HFF-Myc (cell line): ENCODE measurements at places on chromosomes 12 and 14.

DNA sequence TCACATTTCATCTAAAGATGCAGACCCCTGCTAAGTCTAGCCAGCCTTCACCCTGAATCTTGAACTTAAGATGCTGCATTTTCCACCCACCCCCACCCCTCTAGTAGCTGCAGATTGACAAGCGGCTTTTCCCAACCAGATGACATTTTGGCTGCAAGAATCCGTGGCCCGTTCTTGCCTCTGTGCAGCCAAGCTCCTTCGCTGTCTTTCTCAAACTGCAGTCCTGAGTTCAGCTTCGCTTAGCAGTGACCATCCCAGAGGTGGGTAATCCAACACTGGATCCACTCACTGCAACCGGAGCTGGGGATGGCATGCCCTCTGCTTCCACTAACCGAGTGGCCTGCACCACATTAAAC, 765 bp upstream of the NFYB start:
- no peak for DNase-seq

GRCh38 chr12:108800591-108800990, 56.8 kb downstream of the SSH1 start:
- no peak for DNase-seq

- no peak for DNase-seq
These were observed 136.2 kb upstream of the RASSF8 start for GRCh38 chr12:25822281-25822680.

- DNase-seq, result no peak
These were observed 239.1 kb downstream of the EGLN3 start for GRCh38 chr14:33711811-33712216.

DNA sequence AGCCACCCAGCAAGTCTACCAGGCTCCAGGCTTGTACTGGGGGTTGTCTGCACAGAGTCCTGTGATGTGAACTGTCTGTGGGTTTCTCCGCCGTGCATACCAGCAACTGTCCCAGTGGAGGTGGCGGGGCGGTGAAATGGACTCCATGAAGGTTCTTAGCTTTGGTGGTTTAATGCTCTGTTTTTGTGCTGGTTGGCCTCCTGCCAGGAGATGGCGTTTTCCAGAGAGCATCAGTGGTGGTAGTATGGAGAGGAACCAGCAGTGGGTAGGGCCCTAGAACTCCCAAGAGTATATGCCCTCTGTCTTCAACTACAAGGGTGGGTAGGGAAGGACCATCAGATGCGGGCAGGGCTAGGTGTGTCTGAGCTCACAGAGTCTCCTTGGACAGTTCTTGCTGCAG, 303.8 kb downstream of the TMEM121 start:
- no peak for DNase-seq

- no peak for DNase-seq
These were observed 2.4 kb downstream of the DHH start for GRCh38 chr12:49092086-49092815.

GRCh38 chr14:31207287-31207754, 272 bp downstream of the HECTD1 start:
- no peak for DNase-seq

GRCh38 chr12:48482930-48483329, 632 bp downstream of the C12orf54 start:
- DNase-seq, result no peak

DNA sequence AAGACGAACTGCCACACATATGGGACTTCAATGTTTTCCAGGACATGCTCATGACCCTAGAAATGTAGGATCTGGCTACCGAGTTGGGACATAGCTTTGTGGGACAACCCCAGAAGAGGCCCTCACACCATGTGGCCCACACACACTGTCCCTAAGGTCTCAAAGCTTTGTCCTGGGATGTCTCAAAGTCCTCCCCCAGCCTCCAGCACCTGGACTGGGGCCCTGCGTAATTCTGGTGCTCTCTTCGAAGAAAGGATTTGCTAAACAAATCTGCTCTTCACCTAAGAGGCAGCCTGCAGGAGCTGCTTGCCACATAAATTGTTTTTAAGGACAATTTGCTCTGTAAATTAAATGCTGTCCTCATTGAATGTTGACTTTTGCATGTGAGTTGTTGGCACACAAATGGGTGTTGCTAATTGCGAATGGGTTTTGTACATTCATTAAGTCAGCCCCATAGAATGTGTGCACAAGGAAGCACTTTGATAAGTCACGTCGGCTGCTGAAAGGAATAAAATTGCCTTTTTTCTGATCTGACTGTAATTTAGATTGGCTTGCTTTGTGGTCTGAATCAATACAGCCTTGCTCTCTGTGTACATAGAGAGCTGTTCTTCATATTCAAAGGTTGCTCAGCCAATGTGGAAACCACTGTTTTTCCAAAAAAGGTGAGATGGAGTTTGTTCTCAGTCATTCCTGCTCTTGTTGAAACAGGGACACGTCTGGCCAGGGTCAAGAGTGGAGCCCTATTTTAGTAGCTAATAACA, 161.6 kb upstream of the PWP1 start:
- DNase-seq, result no peak

GRCh38 chr14:61146899-61147298, 134.2 kb downstream of the TMEM30B start:
- DNase-seq, result no peak

DNA sequence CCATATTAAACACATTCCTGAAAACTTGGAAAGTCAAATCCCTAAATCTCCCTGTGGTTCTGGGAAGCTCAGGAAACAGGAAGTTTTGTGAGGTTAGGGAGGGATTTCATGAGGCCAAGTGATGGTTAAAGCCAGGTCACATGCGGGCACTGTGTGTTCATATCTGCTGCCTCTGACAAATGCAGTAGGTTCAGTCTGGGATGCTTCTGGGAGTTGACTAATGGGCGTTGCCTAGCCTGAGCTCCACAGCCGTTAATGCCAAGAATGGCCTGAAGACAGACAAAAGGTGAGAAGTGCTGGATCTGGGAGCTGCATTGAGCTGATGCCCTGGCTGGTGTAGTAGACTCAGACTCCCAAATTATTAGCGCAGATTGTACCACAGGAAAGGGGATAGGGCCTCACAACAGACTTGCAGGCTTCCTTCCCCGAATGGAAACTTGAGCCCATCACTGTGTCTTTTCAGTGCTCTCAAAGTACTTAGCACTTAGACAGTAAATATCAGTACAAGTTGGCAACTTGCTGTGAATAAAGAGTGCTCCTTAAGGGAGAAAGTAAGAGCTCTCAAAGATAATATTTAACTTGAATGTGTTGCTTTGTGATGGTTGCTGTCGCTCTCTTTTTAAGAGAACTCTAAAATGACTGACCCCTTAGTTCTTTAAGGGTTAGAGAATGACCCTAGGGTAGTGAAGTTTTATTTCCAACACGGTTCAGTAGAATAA, 17.3 kb downstream of the GSG1 start:
- no peak for DNase-seq

- DNase-seq, result no peak
These were observed 26.3 kb downstream of the HECTD1 start for GRCh38 chr14:31181271-31181670.

DNA sequence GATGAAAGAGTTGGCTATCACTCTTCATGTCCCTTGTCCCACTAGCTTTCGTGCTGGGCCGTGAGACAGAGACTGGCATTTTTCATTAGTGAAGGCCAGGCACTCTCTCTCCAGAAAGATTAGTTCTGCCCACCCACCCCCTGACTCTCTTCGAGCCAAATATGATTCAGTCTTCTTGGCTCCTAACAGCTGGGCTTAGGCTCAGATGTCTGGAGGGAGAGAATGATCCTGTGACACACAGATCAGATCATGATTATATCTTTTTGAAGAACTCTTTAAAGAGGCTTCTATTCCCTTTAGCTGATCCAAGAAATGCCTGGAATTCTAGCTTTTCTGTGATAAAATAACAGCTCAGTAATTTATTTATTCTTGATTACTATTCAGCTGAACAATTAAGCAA, 5.2 kb upstream of the GNG2 start:
- DNase-seq, result no peak

- DNase-seq, result no peak
These were observed 730.0 kb upstream of the TMEM132C start for GRCh38 chr12:127536833-127537428.

GRCh38 chr12:95545731-95546490, 5.4 kb downstream of the USP44 start:
- DNase-seq, result no peak

DNA sequence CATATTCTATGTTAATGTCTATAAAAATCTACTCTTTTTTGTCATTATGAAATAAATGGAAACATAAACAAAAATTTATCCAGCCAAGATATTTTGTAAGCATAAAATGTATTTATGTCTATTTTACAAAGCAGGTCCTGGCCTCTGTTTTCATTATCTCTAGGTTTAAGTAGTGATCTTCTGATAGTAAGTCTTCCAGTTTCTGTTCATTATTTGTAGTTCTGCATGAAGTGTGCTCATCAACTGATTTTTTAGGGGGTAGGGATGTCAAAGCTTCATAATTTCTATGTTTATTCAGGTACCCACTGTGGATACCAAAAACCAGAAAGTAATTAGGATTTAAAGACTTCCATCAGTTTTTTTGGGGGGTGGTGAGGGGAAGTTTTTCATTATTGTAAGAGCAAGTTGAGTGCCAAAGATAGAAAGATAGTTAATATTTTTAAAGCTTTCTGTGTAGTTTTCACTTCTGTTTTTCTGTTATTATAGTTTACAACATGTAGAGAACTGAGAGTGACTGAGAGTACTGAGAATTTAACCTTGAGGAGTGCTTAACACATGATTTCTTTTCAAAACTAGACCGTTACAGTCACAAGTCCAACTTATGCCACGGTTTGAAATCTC, 30.6 kb upstream of the LMO3 start:
- no peak for DNase-seq

GRCh38 chr12:12017798-12018197, 52.9 kb upstream of the BCL2L14 start:
- DNase-seq, result no peak

GRCh38 chr14:55438066-55438683, 2.2 kb downstream of the TBPL2 start:
- no peak for DNase-seq

GRCh38 chr14:101031721-101032120, 128.2 kb upstream of the RTL1 start:
- DNase-seq, result no peak

DNA sequence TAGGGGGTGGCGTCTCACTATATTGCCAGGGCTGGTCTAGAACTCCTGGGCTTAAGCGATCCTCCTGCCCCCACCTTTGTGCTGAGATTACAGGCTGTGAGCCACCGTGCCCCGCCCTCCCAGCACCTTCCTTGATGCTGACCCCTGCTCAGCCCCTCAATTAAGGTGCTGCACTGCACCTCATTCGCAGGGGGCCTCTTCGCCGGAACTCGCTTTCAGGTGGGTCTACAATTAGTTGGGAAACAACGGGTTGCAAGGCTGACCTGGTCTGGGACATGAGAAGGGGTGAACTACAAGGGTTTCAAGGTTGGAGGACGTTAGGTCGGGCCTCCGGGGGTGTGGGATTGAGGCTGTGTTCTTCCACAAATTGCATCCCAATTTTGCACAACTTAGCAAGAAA, 1.2 kb upstream of the NOP2 start:
- DNase-seq, result no peak

- DNase-seq, result no peak
These were observed 28.0 kb downstream of the CEP290 start for GRCh38 chr12:88113871-88114270.

GRCh38 chr14:83379436-83379835, 1845.8 kb upstream of the SEL1L start:
- DNase-seq, result no peak

- peak; percentile 21 for DNase-seq
These were observed 24.1 kb downstream of the CKAP4 start for GRCh38 chr12:106223485-106224354.
